ENCODE measurements at places on chromosomes 6 and 20.

GRCh38 chr6:158397578-158397977, 85.3 kb downstream of the TULP4 start:
- DNase-seq: no peak

- peak; percentile 46 for DNase-seq
Measured at GRCh38 chr6:30626484-30627366, at the start of gene ATAT1. Gene ATAT1 (plus strand): TSS chr6:30626874.

- DNase-seq: no peak
Measured at GRCh38 chr20:32241807-32242206, 34.1 kb downstream of the POFUT1 start.

GRCh38 chr6:90997076-90997475, 410.2 kb upstream of the MAP3K7 start:
- DNase-seq: no peak

GRCh38 chr6:106536851-106537250, 92.4 kb downstream of the RTN4IP1 start:
- no peak for DNase-seq

DNA sequence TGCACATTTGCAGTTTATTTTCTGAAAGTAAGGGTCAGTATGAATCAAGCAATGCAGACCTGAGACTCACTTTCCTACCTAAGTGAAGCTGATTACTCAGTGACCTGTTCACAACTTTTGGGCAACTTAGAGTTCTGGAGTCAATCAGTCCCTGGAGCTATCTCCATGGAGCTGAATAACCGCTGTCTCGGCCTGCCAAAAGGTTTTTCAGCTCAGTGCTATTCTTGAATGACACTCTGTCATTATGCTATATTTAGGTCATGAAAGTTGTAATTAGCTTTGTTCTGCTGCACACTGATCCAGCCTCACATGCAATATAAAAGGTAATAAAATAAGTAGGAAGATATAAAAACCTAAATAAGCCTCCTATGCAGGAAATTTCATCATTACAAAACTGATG, 356.0 kb downstream of the BMP2 start:
- no peak for DNase-seq

DNA sequence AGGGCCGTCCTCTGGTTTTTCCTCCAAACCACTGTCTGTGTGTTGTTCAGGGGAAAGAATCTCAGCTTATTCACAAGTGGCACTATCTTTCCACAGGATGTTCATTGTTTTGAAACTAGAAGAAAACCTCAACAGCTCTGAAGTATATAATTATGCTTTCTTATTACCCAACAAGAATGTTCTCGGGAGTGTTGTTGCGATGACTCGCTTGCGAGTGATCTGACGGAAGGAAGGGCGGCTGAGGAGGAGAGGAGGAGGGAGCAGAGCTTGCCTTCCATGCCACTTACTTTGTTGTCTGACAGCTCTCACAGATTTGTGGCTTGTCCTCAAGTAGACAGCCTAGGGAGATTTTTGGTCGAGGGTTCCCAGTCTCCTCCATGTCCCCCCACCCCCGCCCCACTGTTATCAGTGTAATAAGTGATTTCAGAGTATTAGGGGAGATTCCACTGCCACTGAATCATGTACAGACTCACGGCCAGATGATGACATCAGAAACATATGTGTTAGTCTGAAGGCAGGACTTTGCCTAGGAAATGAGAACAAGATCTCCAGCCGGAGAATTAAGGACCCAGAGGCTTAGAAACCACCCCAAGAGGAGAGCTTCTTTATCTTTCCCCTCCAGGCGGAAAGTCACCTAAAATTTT, 80.7 kb upstream of the CCN6 start:
- DNase-seq: no peak

DNA sequence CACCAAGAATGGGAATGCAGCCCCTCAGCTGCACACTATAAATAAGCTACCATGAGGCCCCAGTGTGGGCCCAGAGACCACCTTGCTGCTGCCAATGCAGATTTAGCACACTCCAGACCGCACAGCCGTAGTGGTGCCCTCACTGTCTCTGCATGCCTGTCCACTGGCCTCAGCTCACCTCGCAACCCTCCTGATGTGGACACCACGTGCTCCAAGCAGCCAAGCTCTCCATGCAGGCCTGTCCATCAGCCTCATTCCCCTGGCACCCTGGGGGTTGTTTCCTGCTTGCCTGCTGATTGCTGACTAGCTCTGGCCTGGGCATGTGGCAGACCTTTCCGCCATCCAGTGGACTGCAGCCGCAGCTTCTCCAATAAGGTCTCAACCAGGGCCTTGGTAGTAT, 36.2 kb downstream of the ZBTB9 start:
- no peak for DNase-seq

DNA sequence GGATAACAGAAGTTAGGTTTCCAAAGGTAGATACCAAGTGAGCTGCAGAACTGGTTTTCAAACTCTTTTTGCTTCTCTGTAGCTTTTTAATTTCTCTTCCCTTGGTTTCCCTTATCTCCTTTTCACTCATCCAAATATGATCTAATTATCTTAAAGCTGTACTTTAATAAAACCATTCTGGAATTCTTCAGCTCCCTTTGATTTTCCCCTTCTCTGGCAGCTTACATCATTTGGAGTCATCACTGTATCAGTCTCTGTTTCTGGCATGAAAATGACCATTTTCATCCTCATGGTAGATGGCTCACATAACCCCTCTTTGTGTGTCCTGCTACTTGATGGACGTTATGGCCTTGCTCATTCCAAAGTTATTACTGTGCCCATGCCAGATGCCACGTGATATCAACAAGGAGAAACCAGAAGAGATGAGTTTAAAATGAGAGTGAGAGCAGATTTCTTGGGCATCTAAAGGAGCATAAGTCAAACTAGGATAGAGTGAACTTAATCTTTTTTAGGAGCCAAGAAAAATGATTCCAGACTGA, 620.2 kb downstream of the QKI start:
- no peak for DNase-seq

DNA sequence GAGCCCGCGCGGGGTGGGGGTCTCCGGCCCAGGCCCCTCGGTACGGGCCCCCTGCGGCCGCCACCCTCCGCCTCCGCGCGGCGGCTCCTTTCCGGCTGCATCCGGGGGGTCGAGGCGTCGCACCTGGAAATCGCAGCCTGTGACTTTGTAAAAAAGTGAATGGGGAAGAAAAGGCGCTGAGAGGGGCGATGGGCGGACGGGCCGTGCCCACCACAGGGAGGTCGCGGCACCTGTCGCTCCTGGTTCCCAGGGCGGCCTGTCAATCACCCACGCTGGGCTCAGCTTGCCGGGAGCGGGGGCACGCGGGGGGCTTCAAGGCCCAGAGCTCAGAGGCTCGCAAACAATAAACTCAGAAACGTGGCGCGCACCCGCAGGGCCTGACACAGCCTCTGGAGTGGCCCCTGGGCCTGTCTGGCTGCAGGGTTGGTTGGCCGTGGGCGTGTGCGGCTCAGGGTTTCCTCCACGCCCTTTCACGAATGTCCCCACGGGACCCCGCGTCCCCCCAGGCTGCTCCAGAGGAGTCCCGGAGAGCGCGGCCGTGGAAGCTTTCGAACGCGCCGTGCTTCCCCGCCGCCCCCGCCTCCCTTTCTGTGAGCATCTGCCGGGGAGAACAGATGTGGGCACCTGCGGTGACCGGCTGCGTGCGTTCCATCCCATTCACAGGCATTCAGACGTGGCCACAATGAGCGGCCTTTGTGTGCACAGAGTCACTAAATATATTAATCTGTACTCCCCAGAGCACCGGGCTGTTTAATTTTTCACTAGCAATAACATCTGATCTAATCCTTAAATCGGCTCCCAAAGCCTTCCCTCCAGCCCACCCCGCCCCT, 6.1 kb upstream of the DLL1 start:
- DNase-seq: peak; percentile 52

DNA sequence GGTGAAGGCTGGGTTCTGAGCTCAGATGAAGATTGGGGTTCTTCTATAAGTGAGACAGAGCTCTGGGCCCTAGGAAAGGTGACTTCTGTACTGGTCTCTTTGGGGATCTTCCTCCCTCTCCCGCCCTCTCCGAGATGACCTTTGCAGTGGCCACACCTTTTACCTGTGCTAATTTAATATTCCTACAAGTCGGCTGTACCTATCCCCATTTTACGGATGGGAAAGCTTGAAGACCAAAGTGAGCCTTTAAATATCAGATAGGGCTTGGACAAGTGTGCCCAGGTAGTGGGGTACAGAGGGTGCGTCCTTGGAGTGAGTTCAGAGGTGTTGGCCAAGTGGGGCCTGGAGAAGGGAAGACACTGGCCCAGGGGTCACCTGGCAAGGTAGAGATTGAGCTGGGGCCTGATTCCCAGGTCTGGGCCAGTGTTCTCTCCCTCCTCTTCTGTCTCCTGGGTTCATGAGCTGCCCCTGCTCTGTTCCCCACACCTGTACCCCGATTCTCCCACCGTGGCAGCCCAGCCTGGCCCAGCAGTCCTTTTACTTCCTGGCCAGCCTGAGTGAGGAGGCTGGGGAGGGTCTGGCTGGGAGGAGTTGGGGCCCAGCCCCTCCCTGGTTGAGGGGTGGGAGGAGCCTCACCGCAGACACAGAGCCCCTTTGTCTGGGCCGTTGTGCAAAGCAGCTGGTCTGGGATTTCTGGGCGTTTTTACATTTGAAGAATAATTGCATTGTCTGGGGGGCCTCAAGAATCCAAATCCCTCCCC, 152.1 kb upstream of the RNF24 start:
- no peak for DNase-seq

DNA sequence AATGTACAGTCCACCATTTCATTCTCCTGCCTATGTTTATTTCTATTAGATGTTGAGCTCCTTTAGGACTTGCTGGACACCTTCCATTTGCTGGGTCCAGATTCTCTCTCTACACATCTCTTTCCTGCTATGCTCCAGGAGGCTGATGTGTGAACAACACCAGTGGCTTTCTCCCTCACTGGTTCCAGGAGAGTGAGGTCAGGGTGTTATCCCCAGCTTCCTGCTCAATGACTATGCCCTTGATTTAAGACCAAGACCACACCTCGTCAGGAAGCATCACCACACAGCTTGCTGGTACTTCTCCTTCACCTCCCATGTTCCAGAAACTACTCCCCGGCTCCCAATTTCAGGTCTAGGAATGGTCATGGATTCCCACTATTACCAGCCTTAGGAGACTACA, 31.3 kb upstream of the E2F3 start:
- no peak for DNase-seq

DNA sequence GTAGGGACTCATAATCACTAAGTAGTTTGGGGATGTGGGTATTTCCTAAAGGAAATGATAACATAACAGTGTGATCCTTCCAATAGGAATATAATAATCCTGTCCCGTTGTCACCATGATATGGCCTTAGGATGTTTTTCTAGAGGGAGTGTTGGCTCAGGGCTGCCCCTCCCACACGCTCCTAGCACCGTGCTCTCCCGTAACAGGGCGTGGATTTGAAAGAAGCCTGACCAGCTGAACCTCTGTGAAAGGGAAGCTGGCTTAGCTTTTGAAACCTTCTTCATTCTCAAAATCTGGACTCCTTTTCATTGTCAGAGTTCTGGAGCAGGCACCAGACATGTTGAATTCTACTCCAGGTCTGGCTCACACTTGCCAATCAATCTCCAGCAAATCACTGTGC, 103.4 kb upstream of the SASH1 start:
- no peak for DNase-seq

DNA sequence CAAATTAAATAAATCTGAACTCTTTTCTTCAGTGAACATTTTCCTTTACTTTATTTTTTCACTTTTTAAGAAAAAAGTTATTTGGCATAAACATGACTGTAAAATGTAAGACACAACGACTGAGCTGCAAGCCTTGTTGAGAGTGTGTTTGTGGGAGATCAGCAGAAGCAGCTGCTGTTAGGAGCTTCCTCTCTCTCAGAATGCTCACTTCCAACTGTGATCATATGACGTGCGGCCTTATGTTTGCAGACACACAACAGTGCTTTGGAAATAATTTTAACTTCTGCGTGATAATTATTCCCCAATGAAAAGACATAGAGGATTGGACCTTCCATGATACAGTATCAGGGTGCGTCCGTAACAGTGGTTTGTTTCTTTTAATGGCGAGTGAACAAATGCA, 104.0 kb downstream of the ARHGAP18 start:
- DNase-seq: no peak

- no peak for DNase-seq
Measured at GRCh38 chr6:77650098-77650663, 2.7 kb upstream of the MEI4 start.

DNA sequence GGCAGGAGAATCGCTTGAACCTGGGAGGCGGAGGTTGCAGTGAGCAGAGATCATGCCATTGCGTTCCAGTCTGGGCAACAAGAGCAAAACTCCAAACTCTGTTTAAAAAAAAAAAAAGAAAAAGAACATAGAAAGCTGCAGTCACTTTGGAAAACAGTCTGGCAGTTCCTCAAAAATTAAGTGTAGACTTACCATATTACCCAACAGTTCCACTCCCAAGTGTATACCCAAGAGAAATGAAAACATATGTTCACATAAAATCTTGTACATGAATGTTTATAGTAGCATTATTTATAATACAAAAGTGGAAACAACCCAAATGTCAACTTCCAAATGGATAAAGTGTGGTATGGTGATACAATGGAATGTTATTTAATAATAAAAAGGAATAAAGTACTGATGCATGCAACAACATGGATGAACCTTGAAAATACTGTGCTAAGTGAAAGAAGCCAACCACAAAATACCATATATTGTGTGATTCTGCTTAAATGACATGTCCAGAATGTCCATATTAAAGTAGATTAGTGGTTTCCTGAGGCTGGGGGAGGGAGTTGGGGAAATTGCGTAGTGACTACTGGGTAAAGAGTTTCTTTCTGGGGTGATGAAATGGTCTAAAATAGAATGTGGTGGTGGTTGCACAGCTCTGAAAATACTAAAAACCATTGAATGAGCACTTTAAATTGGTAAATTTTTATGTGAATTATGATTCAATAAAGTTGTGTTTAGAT, 62.9 kb downstream of the SUN5 start:
- DNase-seq: no peak

GRCh38 chr6:137467211-137467610, 27.0 kb downstream of the OLIG3 start:
- no peak for DNase-seq

DNA sequence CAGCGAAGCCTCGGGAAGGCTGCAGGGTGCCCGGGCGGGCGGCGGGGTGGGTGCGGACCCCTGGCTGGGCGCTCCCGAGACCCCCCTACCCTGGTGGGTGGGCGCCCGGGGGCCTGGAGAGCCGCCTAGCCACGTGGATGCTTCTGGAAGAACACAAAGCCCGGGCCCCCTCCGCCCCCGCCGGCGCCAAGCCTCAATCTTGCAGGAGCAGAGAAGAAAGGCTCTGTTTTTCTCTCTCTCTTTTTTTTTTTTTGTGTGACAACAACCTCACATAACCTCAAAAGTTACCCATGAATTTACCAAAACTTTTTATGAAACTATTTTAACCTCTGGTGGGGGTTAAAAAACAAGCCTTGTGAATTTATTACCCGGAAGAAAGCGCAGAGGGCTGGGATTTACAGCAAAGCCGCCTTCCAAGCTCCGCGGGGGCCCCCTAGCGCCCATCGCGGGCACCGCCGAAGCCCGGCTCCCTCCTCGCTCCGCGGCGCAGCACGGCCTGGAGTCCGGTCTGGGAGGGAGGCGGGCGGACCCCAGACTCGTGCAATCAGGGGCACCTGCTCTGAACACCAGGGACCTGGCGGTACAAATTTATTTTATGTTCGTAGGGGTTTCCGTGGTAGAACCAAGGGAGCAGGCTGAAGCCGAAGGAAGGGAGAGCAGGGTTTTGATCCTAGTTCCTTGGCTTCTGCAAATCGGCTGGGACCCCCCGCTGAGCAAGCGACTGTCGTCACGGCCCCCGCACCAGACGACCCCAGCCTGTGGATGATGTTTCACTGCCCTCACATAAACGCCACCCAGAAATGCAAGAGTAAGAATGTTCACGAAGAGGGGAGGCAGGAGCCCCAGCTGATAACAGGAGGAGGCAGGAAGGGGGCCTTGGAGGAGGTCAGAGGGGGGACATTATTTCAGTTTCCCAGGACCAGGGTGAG, 58.9 kb downstream of the ZNF831 start:
- peak; percentile 48 for DNase-seq

Data from NCI-H1092 (cell line).